ENCODE measurements at places on chromosomes 5 and 9. TPM values are rescaled to one million over a fixed set of nuclear protein-coding genes. Genes with fewer than 3 reads are reported as not detected.

Gene TAS2R1
- 0.19 TPM for total RNA-seq

Gene SPINK14
- total RNA-seq: not detected

Gene COL15A1
- 0.57 TPM for total RNA-seq

Gene IL5
- not detected for total RNA-seq

- peaks cover 56% of the 10 kb centered on the region for H3K36me3 ChIP-seq
- no peak for DNase-seq
- H3K4me3 ChIP-seq: no peak overlapping the region
- peaks cover 9% of the 10 kb centered on the region for H3K27me3 ChIP-seq
- H3K4me1 ChIP-seq: peaks cover 57% of the 10 kb centered on the region
Measured at GRCh38 chr5:402615-403359, 40.2 kb upstream of the EXOC3 start.

GRCh38 chr9:105572455-105572854, 14.5 kb downstream of the FKTN start:
- H3K4me1 ChIP-seq: peaks cover 6% of the 10 kb centered on the region
- H3K36me3 ChIP-seq: peaks cover 27% of the 10 kb centered on the region
- H3K27ac ChIP-seq: no peak overlapping the region
- DNase-seq: no peak

DNA sequence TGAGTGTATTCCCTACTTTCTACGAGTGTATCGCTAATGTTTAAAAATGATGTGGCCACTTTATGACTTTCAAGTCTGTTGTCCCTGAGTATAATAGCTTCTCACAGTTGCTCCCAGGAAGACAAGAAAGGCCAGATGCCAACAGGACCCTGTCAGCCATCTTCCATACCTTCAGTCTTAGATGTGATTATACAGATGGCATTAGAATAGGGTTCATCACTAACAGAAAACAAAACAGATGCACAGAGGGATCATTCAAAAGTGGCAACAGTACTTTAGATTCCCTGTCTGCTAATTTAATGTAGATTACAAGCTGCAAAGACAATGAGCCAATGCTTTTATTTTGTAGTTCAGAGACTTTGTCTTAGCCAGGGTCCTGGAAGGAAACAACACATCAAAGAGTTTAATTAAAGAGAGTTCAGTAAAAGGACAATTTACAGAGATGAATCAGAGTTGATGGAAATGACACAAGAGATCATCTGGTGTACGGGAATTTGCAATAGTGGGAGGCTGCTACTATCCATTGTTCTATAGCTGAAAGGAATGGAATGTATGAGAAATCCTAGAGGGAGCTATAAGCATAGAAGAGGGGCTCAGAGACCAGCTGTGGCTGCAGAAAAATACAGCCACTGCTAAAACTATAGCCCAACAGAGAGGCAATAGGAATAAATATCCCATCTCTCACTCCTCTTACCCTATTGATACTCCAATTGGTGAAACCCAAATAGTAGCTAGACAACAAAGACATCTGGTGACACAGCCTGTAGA, 393.7 kb upstream of the SMC2 start:
- DNase-seq: no peak
- H3K27ac ChIP-seq: no peak overlapping the region
- no peaks in the 10 kb centered on the region for H3K36me3 ChIP-seq
- no peaks in the 10 kb centered on the region for H3K4me1 ChIP-seq
- no peaks in the 10 kb centered on the region for H3K27me3 ChIP-seq

DNA sequence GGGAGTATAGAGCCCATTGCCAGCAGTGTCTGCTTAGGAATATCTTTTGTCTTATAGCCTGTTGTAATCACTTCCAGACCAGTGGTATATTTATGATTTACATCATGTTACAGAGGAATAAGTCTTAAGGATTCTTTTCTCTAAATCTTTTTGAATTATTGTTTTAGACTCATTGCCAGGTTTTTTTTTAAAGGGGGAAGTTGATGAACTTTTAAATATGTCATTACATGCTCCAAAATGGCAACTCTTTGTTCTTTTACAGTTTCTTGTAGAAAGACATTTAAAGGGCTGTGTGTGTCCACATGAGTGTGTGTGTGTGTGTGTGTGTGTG, 59.4 kb upstream of the NFIB start:
- H3K4me3 ChIP-seq: no peak overlapping the region
- H3K4me1 ChIP-seq: peaks cover 17% of the 10 kb centered on the region
- DNase-seq: no peak
- H3K36me3 ChIP-seq: peaks cover 7% of the 10 kb centered on the region
- peaks cover 17% of the 10 kb centered on the region for H3K27me3 ChIP-seq

GRCh38 chr5:144484124-144484897, 313.6 kb downstream of the KCTD16 start:
- H3K27ac ChIP-seq: peak overlapping the region; percentile 76
- DNase-seq: peak; percentile 90
- peaks cover 95% of the 10 kb centered on the region for H3K4me1 ChIP-seq
- no peaks in the 10 kb centered on the region for H3K36me3 ChIP-seq
- H3K27me3 ChIP-seq: no peaks in the 10 kb centered on the region

Measured in HFFc6 (cell line).